ENCODE measurements at places on chromosomes 4 and X. TPM values are rescaled to one million over a fixed set of nuclear protein-coding genes. Genes with fewer than 3 reads are reported as not detected.

- DNase-seq: no peak
Measured at GRCh38 chr4:41458689-41459088, 79.3 kb upstream of the LIMCH1 start.

DNA sequence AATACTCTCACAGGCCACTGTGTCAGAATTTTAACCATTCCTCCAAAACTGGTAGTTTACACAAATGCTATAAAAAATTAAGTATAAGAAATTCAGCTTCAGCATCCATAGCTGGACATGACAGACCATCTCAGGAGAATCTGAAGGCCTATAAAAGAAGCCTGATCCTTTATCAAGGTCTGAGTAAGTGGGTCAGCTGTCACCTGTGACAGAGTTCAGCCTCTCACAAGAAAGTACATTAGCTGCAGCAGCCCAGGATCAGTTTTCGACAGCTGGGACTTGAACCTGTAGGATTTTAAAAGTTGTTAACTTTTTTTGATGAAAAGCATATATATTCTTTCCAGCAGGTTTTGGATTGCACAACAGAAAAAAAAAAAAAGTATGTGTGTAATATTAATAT lies 60.7 kb downstream of the PPP3CA start:
- no peak for DNase-seq

DNA sequence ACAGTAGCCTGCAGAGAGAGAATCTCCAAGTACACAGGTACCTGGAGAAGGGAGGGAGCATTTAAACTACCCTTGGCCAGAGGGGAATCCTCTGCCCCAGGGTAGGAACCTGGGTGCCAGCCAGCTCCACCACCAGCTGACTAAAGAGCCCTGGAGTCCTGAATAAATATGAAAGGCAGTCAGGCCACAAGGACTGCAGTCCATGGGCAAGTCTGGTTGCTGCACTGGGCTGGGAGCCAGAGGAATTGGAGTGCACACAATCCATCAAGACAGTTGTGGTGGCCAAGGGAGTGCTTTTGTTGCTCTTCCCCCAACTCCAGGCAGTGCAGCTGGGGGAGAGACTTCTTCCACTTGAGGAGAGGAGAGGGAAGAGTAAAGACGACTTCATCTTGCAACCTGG lies 172.5 kb downstream of the HNRNPD start:
- DNase-seq: no peak

GRCh38 chr4:7761720-7762119 lies 177.9 kb downstream of the AFAP1 start:
- peak; percentile 88 for DNase-seq

DNA sequence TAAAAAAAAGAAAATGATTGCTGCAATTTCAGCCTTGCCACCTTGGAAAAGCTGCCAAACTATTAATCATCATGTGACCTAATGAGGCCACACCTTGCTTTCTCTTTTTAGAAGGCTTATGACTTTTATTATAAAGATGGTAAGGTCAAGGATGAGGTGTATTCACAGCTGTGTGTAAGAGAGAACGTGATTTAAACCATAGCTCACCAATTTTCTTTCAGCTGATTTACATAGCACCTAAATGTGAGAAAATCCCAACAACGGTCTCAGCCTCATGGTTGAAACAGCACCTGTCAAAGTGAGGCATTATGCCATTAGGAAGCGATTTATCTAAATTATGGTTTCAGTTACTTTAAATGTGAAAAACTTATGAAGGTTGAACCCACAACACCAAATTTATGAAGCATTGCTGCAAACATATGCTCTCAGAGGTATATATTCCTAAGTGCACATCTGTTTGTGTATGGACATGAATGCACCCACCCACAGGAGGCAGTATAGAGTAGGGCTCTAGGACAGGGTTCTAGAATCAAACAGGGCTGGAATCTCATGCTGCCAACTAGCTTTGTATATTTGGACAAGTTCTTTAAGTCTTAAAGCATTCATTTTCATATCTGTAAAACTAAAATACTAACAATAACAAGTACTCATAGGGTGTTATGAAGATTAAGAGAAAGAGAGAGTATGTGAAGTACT lies 40.7 kb downstream of the ANXA3 start:
- DNase-seq: no peak

DNA sequence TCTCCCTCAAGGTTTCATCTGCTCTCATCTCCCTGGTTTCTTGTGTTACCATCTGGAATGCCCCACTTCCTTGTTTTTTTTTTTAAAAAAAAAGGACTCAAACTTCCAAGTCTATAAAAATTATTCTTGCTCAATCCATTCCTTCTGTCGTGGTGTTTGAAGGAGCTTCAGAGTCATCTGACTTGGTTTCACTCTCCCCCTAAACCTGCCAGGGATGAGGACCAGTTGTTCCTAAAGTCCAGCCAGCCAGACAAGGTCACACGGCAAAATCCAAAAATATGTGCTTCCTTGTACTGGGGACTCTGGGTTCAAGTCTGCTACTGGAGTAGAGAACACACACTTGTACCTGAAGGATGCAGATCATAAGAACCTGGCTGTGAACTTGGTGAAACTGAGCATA lies 84.5 kb upstream of the GPM6B start:
- DNase-seq: no peak

- DNase-seq: no peak
Measured at GRCh38 chrX:133587071-133587470, 171.8 kb upstream of the GPC4 start.

DNA sequence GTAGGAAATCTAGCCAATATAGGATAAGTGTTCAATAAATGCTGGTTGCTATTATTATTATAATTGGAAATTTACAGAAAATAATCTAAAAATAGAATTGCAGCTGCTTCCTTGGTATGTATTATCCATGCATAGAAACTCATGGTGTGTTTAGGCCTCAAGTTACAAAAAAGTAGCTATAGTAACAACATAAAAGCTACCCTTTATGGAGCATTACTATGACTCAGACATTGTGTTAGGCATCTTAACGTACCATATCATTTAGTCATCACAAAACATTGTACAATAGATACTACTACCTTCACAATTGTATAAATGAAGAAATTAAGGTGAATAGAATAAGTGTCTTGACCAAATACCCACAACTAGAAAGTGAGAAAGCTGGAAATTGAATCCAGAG lies 126.9 kb upstream of the NRK start:
- no peak for DNase-seq

DNA sequence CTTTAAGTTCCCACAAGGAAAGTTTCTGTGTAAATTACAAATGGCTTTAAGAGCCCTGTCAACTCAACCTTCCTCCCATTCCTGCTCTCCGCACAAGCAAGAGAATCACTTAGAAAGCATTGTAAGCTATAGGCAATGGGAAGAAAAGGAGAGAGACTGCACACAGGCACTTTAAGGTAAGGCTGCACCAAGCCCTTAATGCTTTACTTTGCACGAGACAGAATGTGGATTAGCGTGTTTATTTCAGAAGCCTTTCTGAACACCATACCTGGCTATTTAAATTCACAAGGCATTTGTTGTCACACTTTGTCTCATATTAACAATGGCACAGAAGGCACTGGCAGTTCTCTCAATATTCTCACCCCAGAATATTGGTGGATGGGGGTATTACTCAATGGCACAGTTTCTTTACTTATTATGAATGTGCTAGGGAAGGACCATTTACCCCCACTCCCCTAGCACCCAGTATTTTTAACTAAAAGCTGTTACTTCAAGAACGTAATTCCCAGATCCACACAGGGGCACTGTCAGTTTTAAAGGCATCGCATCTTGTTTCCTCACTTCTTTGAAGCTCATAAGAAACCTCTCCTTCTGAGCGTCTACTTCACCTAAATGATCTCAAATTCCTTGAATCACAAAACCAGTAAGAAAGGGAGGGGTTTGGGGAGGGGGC lies 150.0 kb downstream of the MAML3 start:
- no peak for DNase-seq

DNA sequence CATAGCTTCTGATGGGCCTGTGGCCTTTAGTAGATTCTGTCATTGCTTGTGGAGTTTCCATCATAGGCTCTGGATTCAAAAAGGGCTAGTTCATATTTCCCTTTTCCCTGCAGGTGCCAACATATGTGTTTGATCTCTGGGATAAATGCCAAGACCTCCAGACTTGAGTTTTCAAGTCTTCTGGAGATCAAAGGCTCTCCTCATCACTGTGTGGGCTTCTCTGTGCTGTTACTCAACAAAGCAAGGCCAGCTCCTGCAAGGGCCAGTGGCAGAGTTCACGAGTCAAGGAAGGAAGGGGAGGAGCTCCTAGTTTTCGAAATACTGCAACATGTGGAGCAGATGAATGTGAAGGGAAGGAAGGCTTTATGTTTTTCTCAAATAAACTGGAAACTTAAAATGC lies 62.7 kb upstream of the SCML1 start:
- no peak for DNase-seq

DNA sequence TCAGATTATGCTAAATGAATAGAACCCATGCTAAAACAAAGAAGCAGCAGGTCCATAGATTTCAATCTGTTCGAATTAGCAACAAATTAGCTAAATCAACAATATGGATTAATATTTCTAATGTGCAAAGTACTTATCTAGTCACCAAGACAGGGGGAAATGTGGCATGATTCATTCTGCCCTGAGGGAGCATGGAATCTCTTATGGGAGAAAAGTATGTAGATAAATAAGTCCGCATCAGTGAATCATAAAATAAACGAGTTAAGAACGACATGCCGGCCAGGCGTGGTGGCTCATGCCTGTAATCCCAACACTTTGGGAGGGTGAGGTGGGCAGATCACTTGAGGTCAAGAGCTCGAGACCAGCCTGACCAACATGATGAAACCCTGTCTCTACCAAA lies 102.1 kb downstream of the ANOS1 start:
- DNase-seq: no peak

GRCh38 chr4:89988268-89988667 lies 93.6 kb downstream of the MMRN1 start:
- no peak for DNase-seq

DNA sequence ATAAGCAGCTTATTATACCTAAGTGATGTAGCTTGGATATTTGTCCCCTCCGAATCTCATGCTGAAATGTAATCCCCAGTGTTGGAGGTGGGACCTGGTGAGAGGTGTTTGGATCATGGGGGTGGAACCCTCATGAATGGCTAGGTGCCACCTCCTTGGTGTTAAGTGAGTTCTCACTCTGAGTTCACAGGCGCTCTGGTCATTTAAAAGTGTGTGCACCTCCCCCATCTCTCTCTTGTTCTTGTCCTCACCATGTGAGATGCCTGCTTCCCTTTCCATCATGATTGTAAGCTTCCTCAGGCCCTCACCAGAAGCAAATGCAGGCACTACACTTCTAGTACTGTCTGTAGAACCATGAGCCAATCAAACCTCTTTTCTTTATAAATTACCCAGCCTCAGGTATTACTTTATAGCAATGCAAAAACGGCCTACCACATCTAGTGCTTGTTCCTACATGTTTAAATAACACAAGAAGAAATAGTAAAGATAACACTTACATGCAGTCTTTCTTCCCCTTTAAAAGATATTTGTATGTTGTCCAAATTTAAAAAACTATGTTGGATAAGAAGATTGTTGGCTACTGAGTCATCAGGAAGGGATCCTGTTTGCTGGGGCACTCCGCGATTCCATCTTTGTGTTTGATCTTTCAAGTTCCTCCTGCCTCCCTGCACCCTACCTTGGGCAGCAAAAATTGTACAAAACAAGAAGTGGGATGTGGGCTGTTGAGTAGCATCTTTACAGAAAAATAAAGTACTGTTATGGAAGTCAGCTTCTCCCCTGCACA lies 29.7 kb downstream of the PPP1R2C start:
- DNase-seq: no peak

- no peak for DNase-seq
Measured at GRCh38 chrX:38403834-38404233, 51.4 kb downstream of the OTC start.

- no peak for DNase-seq
Measured at GRCh38 chrX:15822922-15823321, 31.7 kb downstream of the AP1S2 start.

DNA sequence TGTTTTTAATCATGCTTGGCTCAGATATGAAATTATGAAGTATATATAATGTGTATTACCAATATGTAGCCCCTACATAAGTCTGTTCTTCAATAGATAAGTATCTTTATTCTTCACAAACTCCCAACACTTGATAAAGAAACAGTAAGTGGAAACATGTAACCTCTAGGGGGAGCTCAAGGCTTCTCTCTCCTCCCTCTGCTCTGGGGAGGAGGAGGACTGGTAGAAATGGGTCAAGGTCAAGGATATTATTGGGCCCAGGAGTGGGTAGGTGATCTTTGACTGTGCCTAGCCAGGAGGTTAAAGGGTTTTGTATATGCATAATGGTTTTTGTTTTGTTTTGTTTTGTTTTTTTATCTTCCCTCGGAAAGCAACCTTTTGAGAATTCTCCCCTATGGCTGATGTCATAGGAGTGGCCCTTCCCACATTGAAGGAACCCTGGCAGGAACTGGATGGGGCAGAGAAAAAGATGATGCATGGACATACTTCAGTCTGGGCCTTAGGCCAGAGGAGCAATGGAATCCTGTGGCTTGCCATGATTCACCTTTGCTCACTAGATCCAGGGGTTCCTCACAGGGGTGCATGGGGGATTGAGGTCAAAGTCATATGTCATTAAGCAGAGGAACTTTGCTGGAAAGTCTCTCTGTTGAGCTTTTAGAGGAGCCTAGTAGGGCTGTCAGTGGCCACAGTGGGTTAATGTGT lies 460.3 kb downstream of the MID1IP1 start:
- no peak for DNase-seq

DNA sequence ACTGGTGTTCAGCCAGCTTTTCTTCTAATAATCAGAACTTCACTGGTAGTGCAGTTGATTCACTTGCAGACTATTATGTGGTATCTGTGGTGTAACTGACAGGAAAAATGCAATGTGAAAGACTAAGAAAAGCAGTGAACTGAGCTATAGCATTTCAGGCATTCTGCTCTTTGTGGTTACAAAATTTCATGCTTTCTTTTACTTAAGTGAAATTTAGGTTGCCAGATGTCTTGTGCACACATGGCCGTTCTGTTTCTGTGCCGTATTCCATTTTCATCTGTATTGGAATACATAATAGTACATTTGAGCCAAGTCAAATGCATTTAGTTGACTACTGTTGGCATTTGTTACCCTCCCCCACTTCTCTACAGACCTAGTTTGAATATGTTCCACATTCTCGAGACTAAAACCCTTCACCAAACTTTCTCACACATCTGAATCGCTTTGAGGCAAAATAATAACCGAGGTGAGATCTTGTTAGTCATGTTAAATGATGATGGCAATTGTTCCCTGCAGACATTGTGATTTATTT lies 8.2 kb downstream of the RTL3 start:
- DNase-seq: no peak

- DNase-seq: no peak
Measured at GRCh38 chr4:77226939-77227705, 70.1 kb downstream of the CCNG2 start.

The FAM184B gene
- not detected for total RNA-seq

The DGAT2L6 gene
- not detected for total RNA-seq

The OTUD6A gene
- total RNA-seq: not detected

The PARM1 gene
- 58.7 TPM for total RNA-seq

The CDS1 gene
- total RNA-seq: 0.68 TPM

The ZNF141 gene
- total RNA-seq: 7.5 TPM

The HSD17B11 gene
- 13.6 TPM for total RNA-seq

The TRMT44 gene
- 9.2 TPM for total RNA-seq

The SLC6A8 gene
- 178 TPM for total RNA-seq

The COPS4 gene
- total RNA-seq: 50.4 TPM

The CTAG1A gene
- not detected for total RNA-seq

The TMEM47 gene
- total RNA-seq: 32.9 TPM

The XAGE1A gene
- not detected for total RNA-seq

The TEX11 gene
- total RNA-seq: not detected

The GPRASP1 gene
- 4.1 TPM for total RNA-seq

The PDE6B gene
- total RNA-seq: 1.7 TPM

Measured in Right ventricle myocardium inferior (tissue), 1 donor.